AG10803 (cell line): ENCODE measurements at places on chromosomes 11 and 22.

DNA sequence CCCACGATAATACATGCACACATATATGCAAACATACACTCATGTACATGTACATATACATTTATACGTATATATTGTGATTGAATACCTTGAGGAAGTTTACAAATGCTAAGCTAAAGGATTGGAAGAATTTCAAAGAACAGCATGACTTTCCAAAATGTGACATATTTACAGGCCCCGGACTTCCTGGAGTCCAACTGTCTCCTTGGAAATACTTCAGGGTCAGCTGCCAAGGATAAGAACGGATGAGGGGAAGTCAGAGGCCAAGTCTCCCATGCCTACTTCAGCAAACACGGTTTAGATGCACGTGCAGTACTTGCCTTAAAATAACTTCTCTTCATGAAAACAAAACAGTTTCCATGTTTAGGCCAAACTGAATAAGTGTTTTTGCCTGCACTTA, 213.6 kb downstream of the DYNC2H1 start:
- peak; percentile 17 for DNase-seq

GRCh38 chr11:1928470-1928890, 9.0 kb downstream of the TNNT3 start:
- no peak for DNase-seq

- DNase-seq, result no peak
These were observed 102.2 kb downstream of the MICAL3 start for GRCh38 chr22:17921871-17922821.

- DNase-seq, result peak; percentile 31
These were observed 17.9 kb downstream of the OSBPL5 start for GRCh38 chr11:3147257-3147619.

GRCh38 chr11:2664791-2665525, 34.8 kb downstream of the KCNQ1OT1 start:
- no peak for DNase-seq

GRCh38 chr11:122682464-122682863, 26.9 kb downstream of the UBASH3B start:
- no peak for DNase-seq

GRCh38 chr11:5713695-5714094, 22.6 kb upstream of the OR56B1 start:
- DNase-seq, result no peak

- peak; percentile 25 for DNase-seq
These were observed 773 bp downstream of the HRAS start for GRCh38 chr11:534396-535209.

DNA sequence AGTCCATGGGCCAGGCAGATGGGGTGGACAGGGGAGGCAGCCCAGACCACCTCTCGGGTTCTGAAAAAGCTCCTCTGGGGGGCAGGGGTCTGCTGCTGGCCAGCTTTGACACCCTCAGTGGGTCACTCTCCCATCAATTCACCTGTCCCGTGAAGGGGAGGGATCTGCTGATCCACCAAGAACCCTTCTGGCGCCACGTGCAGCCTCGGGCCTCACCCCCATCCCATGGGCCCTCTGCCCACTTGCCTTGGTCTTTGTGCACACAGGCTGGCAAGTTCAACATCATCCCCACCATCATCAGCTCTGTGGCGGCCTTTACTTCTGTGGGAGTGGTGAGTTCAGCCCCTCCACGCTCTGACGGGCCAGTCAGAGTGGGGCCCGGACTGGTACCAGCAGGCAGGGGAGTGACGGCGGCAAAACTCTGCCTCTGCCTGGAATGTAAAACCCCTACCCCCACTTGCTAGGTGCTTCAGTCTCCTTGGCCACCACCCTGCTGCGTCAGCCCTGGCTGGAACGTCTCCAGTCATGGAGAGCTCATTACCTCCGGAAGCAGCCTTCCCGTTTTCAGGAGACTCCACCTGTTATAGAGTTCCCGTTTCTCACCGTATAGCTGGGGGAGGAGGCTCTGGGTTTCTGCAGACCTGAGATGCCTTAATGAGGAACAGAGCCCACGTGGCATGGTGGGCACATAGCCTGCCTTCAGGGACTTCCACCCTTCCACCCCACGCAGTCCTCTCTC, 12.7 kb downstream of the PRG3 start:
- DNase-seq, result no peak

DNA sequence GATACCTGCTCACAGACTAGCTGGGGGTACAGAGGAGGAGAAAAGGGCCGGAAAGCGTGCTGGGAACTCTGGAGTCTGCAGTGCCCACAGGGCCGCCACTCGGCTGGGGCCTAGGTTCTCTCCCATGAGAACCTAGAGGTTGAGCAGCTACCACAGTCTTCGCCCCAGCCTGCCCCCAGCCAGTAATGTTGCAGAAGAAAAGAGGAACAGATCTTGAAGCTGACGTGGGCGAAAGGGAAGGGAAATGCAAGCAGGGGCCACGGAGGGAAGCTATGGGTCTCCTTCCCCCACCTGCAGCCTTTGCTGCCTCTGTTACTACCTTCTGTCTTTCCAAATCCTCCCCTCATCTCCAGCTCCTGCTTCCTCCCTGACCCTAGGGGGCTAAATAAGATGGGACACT, 28.8 kb upstream of the P2RY2 start:
- no peak for DNase-seq

GRCh38 chr22:21714059-21714770, 21.4 kb downstream of the YPEL1 start:
- DNase-seq, result no peak

GRCh38 chr11:128985880-128986279, 43.2 kb upstream of the TP53AIP1 start:
- no peak for DNase-seq

GRCh38 chr11:75445315-75445953, 12.4 kb upstream of the KLHL35 start:
- DNase-seq, result peak; percentile 37

GRCh38 chr11:110490886-110491285, 61.1 kb downstream of the FDX1 start:
- DNase-seq, result peak; percentile 67

DNA sequence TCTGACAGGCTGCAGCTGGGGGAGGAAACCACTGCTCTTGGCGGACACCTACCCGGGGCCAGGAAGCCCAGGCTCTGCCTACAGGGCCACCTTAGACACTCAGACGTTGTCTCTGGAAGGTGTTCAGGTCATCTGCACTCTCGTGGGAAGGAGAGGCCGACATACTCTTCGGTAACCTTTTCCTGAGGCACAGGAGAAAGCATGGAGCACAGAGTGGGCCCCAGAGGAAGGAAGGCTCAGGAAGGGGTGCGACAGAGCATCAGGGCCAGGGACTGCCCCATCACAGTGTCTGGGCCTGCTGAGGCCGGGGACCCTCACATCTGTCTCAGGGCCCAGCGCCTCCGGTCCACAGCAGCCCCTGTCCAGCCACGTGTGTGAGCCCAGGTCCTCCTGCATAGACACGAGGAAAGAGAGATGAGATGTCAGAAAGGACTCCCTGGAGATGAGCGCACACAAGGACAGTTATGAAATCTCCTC, 18.2 kb upstream of the TUB start:
- DNase-seq, result no peak

DNA sequence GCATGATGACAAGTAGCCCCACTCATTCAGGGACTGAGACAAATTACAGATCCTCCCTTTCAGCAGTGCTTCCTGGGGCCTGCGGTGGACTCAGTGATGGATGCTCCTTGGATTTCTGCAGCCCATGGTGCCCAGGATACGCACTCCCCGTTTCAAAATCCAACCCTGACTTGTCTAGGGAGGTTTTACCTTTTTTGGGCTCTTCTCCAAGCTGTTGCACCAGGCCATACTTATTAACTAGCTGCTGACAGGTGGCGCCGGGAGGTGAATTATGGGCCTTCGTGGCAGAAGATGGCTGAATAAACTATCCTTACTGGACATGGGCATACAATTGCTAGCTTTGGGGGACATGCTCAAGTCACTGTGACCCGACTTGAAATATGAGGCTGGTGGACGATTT, 324.3 kb upstream of the SYN3 start:
- no peak for DNase-seq

GRCh38 chr11:109960831-109961230, 132.4 kb upstream of the ZC3H12C start:
- peak; percentile 96 for DNase-seq
